ENCODE measurements at places on chromosomes 6 and 20.
A peak's percentile ranks its signal among the peaks of the same experiment; 100 is the strongest.

- no peak for DNase-seq
Measured at GRCh38 chr6:140160494-140160893, 786.0 kb upstream of the CITED2 start.

DNA sequence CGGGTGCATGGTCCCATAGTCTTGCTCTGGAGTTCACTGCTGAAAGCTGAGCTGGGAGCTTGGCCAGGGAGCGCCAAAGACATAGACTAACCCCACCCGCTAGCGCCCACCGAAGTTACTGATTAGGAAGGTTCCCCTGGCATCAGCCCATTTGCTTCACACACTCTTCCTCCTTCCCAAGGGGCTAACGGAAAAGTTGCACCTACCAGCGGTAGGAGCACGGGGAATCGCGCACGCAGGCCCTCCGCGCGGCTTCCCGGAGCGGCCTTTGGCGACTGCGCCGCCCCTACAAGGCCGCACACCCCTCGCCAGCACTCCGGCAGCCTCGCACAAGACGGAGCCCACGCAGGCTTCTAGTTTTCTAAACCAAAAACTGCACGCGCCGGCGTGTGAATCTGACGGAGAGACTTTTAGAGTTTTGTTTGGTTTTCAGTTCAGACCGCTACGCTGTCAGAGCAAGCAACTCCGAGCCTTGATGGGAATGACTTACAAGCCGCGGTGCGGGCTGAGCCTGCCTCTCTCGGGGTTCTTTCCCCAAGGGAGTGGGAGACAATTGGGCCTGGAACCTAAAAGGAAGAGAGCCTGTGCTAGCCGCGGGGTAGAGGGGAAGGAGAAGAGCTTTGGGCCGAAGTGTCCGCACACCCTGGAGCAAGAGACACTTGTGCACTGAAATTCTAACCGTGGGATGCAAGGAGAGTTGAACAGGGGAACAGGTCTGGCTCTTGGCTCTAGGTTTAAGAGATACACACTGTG is 891 bp upstream of the POU3F2 start:
- no peak for DNase-seq

- DNase-seq, result no peak
Measured at GRCh38 chr6:166005944-166006899, 161.4 kb downstream of the TBXT start.

- DNase-seq, result no peak
Measured at GRCh38 chr20:48007351-48007750, 222.1 kb upstream of the SULF2 start.

DNA sequence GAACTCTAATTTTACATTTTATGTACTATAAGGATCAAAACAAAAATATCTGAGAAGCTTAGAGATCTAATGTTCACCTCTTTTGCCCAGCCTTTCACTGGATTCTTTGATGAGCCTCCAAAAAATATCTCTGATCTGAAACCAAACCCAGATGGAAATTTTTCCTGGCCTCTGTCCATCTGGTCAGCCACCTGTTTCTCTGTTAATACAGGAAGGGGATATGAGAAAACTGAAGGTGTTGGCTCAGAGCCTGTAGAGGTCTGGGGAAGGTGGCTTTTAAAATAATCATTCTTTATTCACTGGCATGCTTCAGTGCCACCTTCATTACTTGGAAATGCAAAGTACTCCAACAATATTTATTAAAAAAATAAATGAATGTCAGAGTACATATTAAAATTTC is 8.5 kb upstream of the MCM3 start:
- no peak for DNase-seq

DNA sequence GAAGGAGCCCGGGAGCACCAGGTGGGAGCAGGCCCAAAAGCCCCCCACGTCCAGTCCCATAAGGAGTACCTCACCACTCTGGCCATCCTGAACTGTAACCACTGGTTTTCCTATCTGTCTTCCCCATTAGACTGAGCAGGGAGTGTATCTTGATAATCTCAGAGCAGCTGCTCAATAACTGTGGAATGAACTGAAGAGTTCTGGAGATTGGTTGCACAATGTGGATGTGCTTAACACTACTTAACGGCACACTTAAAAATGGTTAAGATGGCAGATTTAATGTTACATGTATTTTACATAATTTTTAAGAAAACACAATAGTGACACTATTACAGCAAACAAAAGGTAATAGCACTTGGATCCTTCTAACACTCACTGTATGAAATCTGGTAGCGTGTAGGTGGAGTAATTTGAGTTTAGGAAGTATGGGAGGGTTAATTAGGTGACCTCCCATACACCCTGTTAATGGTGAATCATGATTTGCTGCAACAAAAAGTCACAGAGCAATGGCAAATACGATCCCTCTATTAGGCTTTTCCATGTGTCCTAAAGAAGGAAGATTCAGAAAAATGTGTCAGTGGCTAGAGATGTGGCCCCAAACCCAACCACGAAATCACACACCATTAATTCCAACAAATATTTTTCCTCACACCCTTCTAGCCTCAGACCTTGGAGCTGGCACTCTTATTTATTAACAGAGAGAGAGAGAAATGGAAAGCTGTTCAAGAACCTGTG is 18.4 kb downstream of the TRAM2 start:
- no peak for DNase-seq

DNA sequence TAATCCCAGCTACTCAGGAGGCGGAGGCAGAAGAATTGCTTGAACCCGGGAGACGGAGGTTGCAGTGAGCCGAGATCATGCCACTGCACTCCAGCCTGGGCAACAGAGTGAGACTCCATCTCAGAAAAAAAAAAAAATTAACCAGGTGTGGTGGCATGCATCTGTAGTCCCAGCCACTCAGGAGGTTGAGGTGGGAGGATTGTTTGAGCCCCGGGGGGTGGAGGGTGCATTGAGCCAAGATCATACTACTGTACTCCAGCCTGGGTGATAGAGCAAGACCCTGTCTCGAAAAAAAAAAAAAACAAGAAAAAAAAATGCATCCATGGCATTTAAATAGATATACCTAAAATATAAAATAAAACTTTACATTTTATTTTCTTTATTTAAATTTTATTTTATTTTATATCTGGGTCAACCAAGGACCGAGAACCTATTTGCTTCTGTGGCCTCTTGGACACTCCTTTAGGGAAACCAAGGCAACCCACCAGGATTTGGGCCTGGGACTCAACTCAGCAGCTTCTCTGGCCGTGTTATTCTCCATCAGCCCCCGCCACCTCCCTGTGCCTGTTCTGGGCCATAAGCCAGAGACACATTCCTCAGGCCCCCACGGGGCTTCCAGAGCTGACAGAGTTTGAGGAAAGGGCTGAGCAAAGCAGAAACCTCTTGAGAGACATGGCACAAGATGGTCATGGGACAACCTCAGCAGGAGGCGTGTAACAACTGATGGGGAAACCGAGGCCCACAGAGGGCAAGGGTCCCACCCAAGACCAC is 6.2 kb downstream of the SNTA1 start:
- no peak for DNase-seq

DNA sequence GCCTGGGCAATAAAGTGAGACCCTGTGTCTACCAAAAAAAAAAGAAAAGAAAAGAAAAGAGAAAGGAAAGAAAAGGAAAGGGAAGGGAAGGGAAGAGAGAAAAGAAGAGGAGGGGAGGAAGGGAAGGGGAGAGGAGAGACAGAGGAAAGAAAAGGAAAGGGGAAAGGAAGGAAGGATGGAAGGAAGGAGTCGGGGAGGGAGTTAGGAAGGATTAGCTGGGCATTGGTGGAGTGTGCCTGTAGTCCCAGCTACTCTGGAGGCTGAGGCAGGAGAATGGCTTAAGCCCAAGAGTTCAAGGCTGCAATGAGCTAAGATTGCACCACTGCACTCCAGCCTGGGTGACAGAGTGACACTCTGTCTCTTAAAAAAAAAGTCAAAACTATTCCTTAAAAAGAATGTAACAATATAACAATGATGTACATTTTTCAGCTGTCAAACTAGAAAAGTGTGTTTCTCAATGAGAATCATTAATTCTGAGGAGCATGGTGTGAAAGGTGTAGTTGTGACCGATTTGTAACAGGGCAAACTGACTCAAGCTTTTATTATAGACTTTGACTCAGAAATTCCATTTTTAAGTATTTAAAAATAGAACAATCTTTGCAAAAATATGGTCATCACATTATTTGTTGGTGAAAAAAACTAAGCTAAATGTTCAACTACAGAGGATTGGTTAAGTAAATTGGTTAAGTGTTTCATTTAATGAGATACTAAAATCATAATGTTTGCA is 14.7 kb downstream of the SNRPB start:
- DNase-seq, result no peak

DNA sequence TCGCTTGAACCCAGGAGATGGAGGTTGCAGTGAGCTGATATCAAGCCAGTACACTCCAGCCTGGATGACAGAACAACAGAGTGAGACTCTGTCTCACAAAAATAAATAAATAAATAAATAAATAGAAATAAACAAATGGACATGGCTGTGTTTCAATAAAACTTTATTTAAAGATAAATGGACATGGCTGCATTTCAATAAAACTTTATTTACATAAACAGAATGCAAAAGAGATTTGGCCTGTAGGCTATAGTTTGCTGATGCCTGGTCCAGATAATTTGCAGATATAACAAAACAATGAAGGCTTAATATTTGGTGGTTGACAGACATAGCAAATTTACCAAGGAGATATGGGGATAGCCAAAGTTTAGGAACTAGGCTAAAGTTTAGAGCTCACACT is 66.8 kb downstream of the ZNF831 start:
- DNase-seq, result no peak

DNA sequence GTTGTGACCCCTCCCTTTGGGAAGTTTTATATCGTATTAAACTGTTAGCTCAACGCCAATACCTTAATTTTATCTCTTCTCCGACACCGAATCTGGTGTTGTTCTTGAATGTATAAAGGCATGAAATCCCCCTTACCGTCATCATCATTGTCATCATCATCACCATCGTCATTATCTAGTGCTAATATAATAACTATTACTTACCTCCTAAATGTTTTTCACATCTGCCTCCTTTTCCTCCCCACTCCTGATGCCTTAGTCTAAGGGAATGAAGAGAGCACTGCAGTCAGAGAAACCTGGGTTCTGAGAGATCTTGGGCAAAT is 677 bp upstream of the ZBTB24 start:
- no peak for DNase-seq

DNA sequence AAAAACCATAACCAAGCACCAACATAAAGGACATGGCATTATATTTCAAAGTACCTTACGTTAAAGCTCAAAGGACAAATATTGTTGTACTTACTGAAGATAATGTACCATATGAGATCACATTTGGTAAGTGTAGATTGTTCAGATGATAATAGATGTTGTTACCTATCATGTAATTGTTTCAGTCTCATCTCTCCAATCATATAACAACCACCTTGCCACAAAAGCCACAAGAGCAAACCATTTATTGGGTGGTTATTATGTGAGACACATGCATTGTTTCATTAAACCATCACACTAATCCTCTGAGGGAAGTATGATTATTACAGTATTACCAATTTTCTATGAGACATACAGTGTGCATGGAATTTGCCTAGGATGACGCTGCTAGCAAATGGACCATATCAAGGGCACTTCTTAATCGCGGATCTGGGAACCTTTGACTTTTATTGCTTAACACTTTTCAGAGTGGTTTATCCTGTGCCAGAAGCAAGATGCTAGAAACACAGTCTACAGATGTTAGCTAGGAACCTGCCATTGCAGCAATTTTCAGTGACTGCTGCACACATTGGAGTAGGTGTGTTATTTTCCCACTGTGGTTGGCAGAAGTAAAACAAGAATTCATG is 149.8 kb upstream of the AKIRIN2 start:
- no peak for DNase-seq

DNA sequence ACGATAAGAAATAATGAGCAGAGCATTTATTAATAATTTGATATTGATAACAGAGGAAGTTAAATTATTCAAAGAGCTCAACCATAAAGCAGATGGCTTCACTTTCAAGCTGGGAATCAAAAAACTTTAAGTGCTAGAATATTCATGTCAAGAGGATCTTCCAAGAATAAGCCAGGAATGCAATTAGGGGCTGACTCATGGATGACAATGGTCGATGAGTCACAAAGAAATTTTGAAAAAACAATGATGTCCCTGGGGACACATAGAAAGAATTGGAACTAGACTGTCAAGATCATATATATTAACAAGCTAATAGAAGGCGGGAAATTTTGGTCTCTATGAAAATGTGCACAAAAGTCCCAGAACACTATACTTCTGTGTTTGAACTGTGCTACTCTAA is 304.1 kb downstream of the LAMA2 start:
- DNase-seq, result no peak

GRCh38 chr6:125197795-125198269 is 44.3 kb downstream of the TPD52L1 start:
- DNase-seq, result no peak

GRCh38 chr6:33860706-33861474 is 57.1 kb upstream of the MLN start:
- DNase-seq, result no peak

DNA sequence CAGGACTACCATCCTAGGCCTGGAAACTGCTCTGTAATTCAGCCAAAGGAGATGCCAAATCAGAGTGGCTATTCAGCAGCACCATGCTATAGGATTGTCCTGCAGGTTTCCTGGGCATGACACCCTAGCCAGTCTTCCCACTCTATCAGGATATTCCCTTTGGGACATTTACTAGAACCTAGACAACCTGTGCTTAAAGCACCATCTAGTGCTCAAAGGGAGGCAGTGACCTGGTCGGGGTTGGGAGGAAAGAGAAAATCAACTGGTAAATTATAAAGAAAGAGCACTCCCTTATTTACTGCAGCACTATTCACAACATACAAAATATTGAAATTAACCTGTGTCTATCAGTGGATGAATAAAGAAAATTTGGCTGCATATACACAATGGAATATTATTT is 67.2 kb upstream of the SMLR1 start:
- DNase-seq, result peak; percentile 19

- DNase-seq, result no peak
Measured at GRCh38 chr6:16229700-16230099, 8.7 kb upstream of the GMPR start.

DNA sequence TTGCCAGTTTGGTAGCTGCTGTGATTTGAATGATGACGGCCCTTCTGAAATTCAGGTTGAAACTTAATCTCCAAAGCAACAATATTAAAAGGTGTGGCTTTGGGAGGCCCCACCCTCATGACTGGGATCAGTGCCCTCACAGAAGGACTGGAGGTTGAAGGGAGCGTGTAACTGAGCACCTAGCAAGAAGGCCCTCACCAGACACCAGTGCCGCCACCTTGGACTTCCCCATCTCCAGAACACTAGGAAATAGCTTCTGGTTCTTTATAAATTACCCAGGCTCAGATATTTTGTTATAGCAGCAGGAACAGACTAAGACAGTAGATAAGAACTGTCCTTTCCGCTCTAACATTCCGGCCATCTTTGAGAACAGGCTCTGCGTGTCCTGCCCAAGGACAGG is 243.1 kb downstream of the DLL1 start:
- no peak for DNase-seq
